ENCODE measurements at places on chromosomes 1 and 21. TPM values are rescaled to one million over a fixed set of nuclear protein-coding genes. Genes with fewer than 3 reads are reported as not detected.

DNA sequence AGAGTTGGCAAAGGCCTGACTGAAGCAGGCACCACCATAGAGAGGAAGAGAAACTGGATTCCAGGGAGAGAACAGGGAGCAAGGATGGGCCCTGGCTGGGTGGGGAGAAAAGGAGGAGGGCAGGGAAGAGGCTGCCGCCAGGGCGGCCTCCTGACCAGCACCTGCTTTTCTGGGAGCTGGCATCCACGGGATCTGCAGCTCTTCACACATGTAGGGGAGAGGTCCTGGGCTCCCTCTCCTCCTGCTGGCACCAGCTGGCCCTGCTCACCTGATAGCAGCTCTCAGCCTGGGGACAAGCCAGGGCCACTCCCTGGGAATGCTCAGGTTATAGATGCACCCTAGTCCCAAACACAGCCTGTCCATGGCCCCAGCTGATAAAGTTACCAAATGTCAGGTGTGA, 39.9 kb downstream of the TEX35 start:
- no peak for DNase-seq

GRCh38 chr1:231049121-231049979, 9.3 kb upstream of the FAM89A start:
- DNase-seq: no peak

DNA sequence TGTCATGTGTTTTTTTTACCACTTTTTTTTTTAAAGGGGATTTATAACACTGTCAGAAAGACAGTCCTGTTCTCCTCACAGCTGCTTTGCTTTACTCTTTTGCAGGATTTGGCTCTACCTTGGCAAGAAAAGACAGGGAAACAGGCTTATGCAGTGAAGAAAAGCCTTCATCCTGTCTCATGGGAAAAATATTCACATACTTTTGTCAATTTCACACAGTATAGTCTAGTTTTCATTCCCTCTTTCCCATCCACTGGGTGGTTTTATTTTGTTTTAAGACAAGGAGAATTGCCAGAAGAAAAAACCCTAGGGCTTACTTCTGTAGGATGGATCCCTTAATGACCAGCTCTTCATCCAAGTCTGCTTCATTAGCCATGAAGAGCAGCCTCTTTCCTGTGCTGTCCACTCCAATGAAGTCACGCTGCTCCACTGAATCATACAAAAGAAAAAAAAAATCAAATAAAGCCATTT, 60.0 kb downstream of the EIF2B3 start:
- DNase-seq: no peak

- DNase-seq: no peak
These were observed 591.0 kb downstream of the PTPRU start for GRCh38 chr1:29827237-29827750.

- DNase-seq: no peak
These were observed 16.4 kb downstream of the MTHFR start for GRCh38 chr1:11789126-11790067.

DNA sequence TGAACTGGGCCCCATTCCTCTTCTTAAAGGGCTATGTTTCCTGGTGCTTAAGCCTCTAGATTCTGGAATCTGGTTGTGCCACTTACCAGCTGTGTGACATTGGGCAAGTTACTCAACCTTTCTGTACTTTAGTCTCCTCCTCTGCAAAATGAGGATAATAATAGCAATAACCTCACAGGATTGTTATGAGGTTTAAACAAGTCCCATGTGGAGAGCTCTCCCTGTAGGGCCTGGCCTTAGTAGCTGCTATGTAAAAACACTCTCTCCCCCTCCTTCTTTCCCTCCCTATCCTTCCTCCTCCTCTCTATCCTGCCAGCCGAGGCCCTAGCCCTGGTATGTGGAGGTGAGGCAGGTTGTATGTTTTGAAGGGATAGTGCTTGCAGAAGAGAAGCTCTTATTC, 8.2 kb upstream of the PEAR1 start:
- no peak for DNase-seq

Gene CHD1L
- total RNA-seq: 70.0 TPM

Gene IVL
- total RNA-seq: not detected

Gene MYOG
- total RNA-seq: not detected

All from activated naive CD8-positive, alpha-beta T cell treated with anti-CD3 and anti-CD28 coated beads for 36 hours (primary cell).